ENCODE measurements at places on chromosomes 7 and 10.

DNA sequence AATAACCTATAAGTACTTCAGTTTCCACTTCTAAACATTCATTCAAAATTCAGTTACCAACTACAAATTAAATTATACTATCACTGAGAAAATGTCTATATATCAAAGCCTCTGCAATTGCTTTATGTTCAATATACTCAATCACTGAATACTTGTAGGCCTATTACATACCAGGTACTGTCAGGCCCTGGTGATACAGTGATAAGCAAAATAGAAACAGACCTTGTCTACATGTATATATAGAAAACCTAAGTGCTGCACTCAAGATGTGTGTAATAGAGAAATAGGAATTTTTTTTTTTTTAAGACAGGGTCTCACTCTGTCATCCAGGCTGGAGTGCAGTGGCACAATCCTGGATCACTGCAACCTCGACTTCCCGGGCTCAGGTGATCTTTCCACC lies 53.7 kb upstream of the PHF14 start:
- DNase-seq, result no peak

- no peak for DNase-seq
Observed at GRCh38 chr7:82080254-82080927, 310.5 kb upstream of the HGF start.

- DNase-seq, result no peak
Observed at GRCh38 chr7:147008530-147008929, 891.9 kb downstream of the CNTNAP2 start.

- no peak for DNase-seq
Observed at GRCh38 chr10:21194510-21194993, 297.4 kb upstream of the NEBL start.

GRCh38 chr10:124429576-124429975 lies 10.9 kb upstream of the OAT start:
- no peak for DNase-seq

- DNase-seq, result no peak
Observed at GRCh38 chr7:159020987-159021386, 123.7 kb downstream of the VIPR2 start.

DNA sequence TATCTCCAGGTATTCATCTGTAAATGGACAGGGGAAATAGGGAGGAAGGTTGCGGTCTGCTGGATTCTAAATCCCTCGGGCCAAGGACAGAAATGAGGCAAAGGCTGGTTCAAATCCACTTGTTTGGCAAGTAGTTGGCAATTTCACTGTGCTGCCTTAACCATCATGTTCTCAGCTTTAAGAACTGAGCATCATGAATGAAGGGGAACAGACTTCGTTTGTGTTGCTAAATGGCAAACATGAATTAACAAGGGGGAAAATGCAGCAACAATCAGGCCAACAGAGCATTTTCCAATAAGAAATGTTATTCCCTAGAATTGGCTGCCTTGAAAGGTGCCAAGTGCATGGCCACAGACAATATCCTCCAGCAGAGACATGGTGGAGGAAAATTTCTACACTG lies 36.9 kb downstream of the PARD3 start:
- DNase-seq, result no peak

GRCh38 chr7:51569581-51569980 lies 253.0 kb upstream of the COBL start:
- DNase-seq, result no peak

DNA sequence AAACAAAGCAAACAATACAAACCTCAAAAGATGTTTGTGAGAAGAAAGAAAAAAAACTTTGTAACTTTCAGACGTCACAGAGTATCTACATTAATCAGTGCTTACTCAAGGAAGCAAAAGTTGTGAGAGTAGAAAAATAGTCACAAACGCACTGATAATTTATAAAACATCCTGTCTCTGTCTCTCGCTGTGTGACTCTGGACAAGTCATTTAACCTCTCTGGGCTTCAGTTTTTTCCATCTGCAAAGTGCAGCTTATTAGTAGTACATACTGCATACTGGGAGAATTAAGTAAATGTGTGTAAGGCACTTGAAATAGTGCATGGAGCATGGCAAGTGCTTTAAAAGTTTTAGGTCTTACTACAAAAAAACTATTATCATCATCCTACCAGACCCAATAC lies 3.8 kb downstream of the ARHGAP12 start:
- no peak for DNase-seq

- no peak for DNase-seq
Observed at GRCh38 chr7:131202451-131202850, 125.2 kb upstream of the MKLN1 start.

DNA sequence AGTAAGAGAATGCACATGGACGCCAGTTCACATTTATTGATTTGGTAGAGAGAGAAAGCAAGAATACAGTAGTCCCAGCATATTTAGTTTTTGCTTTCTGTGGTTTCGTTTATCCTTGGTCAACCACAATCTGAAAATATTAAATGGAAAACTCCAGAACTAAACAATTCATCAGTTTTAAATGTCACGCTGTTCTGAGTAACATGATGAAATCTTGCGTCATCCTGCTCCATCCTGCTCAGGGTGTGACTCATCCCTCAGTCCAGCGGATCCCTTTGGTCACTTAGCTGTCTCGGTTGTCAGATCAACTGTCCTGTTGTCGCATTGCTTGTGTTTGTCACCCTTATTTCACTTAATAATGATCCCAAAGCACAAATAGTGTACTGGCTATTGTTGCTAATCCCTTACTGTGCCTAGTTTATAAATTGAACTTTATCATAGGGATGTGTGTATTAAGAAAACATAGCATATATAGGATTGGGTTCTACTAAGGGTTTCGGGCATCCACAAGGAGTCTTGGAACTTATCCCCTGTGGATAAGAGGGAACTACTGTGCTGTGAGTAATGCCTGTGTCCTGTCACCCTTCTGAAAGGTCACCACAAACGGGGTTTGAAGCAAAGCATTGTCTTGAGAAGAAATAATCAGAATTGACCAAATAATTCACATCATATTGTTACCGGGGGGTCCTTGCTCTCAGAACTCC lies 73.6 kb downstream of the OTUD1 start:
- no peak for DNase-seq

DNA sequence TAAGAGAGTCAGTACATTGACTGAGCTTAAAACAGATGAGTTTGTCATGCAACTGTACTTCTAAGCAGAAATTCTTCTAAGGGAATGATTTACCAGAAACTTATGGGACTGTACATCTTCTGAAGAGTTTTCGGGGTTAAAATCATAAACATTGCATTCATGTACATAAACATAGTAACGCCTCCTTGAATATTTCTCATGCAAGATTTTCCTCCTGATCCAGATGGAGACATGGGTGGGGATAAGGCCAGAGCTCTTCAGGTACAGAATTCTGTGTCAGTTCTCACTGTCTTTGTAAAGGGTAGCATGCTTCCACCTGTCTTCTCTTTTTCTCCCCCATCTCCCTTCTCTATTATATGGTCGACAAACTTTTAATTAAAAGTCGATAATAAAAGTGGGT lies 335.3 kb downstream of the ABCA13 start:
- no peak for DNase-seq

GRCh38 chr7:139916717-139917395 lies 87.8 kb downstream of the TBXAS1 start:
- no peak for DNase-seq
